ENCODE measurements at places on chromosomes 11 and 22.

DNA sequence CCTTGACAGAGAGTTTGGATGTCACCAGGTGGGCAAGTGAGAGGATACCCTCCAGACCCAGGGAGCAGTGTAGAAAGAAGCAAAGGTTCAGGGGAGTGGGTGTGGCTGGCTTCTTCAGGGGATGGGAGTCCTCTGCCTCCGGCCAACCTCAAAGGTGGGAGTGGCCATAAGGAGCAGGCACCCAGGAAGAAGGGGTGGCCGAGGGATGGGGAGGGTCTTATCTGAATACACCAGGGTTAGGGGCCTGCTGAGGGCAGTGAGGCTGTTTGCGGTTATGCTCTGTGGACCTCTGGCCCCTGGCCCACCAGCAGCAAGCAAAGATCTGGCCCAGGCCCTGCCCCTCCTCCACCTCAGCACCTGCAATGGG is 6.2 kb downstream of the NFAM1 start:
- DNase-seq = no peak

DNA sequence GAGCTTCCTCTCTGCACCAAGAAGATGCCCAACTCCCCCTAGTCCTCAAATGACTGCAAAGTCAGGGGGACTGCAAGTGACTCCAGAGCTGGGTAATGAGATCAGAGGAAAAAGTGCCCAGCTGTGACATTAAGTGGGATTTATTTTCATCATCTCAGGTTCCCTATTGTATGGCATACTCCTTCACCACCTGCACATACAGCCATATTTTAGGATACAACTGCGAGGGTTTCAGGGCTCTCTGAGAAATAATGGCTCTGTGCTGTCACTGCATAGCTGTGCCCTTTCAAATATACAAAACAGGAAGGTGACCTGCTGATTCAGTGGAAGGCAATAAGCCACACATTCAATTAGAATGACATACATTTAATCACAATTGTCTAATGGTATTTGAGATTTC is 45.6 kb upstream of the PLET1 start:
- no peak for DNase-seq

DNA sequence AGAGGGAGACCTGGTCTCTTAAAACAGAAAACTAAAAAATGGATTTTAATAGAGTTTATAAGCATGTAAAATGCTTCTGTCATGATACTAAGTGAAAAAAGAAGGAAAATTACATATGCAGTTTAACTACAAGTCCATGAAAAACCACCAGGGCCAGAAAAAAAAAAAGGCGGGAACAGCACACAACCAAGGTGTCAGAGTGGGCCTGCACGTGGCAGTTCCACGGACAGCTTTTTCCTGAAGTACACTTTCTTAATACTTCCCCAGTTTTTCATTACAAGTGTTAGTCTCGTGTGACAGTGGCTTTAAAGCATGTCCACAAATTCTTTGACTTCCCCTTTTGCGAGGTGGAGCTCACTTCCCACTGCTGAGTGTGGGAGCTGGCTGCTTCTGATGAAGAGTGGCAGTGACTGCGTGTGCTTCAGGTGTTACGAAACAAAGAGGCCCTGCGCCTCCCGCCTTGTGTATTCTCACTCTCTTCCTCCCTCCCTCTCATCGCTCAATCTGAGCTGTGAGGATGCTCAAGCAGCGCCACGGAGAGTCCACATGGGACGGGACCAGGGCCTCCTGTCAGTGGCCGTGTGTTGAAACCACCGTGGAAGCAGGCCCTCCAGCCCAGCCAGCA is 16.4 kb downstream of the PPM1F start:
- DNase-seq = no peak

GRCh38 chr11:126080161-126080941 is 17.7 kb upstream of the CDON start:
- no peak for DNase-seq

DNA sequence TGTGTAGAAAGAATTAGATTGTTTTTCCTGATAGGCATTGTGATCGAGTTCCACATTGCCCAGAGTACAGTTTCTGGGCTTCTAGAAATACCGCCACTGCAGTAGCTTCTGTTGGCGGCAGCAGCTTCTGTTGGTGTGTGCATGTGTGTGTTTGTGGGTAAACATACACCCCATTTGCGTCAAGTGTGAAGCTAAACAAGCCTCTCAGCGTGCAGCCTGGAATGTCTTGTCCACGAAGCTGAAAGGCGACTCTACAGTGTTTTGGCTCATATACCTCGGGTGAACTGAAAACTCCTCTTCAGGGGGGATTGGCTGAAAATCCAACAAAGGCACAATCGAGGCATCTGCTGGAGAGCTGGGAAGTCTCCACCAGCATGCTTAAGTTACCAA is 112.0 kb upstream of the E2F8 start:
- DNase-seq = no peak

- no peak for DNase-seq
Measured at GRCh38 chr11:83007909-83008580, 63.7 kb downstream of the RAB30 start.

DNA sequence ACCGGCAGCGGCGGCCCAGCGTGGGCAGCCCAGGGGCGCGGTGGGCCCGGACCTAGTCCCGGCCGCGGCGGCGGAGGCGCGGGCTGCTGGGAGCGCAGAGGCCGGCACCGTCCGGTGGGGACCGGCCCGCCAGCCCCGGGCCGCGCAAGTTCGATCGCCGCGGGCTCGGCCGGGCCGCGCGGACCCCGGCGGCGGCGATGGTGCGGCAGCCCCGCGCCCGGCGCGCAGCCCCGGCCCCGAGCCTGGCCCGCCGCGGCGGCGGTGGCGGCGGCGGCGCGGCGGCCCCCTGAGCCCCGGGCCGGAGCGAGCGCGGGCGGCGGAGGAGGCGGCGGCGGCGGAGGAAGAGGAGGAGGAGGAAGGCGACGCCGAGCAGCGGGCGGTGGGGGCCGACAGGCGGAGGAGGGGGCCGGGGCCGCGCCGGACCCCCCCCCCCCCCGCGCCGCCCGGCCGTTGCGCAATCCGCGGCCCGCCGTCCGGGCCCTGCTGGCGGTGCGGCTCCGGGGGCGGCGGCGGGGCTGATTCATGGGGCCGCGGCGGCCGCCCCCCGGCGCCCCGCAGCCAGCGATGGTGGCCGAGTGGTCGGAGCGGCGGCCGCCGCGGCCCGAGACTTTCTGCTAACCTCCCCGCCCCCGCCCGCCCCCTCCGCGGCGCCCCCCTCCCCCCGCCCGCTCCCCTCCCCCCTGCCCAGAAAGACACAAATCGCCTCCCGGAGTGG is 1251.9 kb downstream of the BRD1 start:
- no peak for DNase-seq

DNA sequence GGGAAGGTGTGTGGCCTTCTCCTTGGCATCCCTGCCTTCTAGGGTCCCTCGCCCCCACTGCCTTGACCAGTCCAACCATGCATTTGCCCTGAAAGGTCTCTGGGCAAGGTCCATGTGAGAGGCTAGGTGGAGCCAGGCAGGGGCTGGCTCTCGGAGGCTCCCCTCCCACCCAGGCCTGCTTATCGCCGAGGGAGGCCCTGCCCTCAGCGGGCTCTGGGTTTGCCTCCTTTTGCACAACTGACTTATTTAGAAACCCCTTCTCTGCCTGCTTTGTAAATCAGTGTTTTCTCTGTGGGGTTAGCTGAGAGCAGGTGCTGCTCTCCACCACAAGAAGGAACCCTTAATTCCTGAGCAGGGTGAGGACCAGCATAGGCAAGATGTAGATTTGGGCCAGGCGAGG is 47.7 kb downstream of the CD82 start:
- DNase-seq = no peak

DNA sequence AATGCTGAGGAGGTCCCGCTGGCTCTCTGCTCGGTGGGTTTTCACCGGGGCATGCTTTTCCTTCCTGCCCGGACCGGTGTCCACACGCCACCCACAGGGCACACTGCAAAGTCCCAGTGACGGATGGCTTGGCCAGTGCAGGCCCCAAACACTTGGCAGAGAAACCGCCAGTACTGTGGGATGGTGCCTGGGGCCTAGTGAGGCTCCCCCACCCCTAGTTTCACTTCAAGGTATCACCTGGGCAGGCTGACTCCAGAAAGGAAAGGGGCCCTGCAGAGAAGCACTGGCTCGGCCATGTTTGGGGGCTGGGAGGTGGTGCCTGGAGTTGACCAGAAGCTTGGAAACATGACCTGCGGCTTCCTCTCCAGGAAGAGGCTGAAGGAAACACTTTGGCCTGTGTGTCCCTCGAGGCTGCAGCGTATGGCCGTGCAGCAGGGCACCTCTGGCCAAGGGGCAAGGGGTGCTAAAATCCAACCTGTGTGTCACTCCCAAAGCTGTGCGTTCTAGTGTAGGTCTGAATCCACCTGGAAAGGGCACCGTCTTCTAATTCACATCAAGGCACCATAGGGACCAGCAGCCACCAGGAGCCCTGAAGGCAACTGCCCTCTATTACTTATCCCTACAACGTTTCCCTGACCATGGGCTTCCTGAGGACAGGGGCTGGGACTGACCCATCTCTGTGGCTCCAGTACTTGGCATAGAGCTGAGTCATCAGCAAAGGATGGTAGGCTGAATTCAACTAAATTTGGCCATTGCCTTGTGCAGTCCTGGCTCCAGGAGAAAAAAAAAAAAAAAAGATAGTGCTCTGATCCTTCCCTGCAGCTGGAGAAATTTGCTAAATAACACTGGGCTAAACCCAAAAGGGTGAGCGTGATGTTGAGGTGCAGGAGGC is 22.6 kb downstream of the TPBGL start:
- no peak for DNase-seq

- no peak for DNase-seq
Measured at GRCh38 chr22:39688186-39688785, 117.7 kb downstream of the CACNA1I start.

- DNase-seq = no peak
Measured at GRCh38 chr11:129374993-129375750, 476 bp upstream of the BARX2 start.

DNA sequence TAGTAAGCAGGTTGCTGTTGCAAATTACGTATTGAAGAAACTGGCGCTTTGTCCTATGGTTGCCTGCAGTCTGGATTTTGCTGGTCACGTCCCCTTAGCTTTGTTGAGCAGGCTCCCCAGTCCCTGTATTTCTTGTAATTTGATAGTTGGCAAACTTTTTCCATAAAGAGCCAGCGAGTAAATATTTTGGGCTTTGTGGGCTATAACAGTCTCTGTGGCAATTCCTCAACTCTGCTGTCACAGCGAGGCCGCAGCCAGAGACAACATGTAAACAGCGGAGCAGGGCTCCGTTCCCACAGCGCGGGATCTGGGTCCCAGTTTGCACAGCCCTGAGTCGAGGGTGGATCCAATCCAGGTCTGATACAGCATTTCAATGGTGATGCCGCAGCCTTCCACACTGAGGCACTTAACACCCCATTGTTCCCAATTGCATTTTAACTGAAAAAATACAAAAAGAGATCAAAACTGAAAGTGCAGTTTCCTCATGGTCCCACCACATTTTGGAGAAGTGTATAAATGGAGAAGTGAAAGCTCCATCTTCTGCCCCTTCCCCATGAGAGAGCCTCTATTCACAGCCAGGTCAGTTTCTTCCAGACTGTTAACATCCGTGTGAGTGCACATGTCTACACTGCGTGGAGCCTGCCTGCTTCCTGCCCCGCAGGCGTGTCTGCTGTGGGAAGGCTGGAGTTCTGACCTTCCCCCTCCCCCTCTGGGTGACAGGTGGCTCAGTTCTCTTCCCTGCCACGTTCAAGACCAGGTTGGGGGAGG is 89.1 kb downstream of the RPS6KA4 start:
- no peak for DNase-seq

DNA sequence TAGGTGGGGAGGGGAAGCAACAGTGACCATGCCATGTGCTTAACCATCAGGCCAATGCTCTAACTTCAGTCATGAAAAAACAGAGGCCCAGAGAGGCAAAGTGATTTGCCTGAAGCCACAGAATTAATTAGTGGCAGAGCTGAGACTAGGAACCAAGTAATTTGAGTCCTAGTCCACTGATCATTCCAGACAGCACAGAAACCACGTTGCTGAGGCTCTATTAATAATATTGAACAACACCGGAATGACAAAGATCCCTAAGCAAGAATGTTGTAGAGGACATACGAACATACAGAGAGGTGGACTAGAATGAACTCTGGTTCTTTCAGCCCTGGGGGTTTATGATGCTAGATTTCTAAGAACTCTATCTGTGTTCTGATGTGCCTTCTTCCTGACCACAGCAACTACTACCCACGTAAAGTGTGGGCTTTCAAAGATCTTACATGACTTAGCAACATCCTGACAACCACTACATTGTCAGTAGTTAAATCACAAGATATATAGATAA is 92.3 kb downstream of the GAB2 start:
- no peak for DNase-seq

- DNase-seq = peak; percentile 11
Measured at GRCh38 chr22:47367107-47367690, 604.7 kb downstream of the TBC1D22A start.

- DNase-seq = no peak
Measured at GRCh38 chr11:105573091-105573490, 36.8 kb upstream of the GRIA4 start.

- DNase-seq = no peak
Measured at GRCh38 chr11:106276859-106277436, 199.5 kb downstream of the AASDHPPT start.

GRCh38 chr11:16292167-16292859 is 64.0 kb downstream of the SOX6 start:
- no peak for DNase-seq

GRCh38 chr11:794013-794765 is 3.9 kb downstream of the SLC25A22 start:
- no peak for DNase-seq

GRCh38 chr11:86699040-86699791 is 26.8 kb upstream of the ME3 start:
- no peak for DNase-seq

DNA sequence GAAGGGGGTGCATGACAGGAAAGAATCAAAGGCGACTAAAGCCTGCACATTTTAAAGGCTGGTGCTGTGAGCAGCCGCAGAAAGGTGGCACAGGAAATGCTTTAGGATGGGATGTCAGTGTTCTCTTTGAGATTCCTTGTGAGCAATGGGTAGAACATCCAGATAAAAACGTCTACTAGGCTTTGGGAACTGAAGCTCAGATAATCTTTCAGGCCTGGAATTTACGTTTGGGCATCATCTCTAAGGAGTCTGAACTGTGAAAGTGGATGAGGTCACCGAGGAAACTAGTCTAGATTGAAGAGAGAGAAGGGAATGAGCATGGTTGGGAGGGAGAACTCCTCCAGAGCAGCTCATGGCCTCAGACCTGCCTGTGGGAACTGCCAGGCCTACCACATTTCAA is 65.7 kb downstream of the FLI1 start:
- DNase-seq = no peak

- no peak for DNase-seq
Measured at GRCh38 chr11:44176546-44177213, 81.2 kb downstream of the EXT2 start.

DNA sequence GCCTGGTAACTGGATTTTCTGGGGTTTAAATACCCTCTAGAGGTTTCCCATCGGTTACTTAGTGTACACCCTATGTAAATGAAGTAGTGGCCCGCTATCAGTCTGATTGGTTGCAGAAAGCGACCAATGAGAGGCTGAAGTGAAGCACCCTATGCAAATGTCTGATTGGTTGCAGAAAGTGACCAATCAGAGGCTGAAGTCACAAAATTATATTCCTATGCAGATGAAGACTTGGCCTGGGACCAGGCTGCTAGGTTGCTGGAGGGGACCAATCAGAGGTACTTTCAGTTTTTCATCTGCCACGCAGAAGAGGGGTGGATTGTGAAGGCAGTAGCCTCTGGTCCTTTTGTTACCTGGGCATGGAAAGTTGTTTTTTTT is 134.8 kb downstream of the TBC1D22A start:
- DNase-seq = no peak

Measured in activated CD4-positive, CD25-positive, alpha-beta regulatory T cell treated with anti-CD3 and anti-CD28 coated beads, Interleukin-2, amount 50 U/mL, for 72 hours (primary cell).